ENCODE measurements at places on chromosomes 12 and 14.

GRCh38 chr14:100213587-100213955 lies 25.4 kb upstream of the YY1 start:
- no peak for DNase-seq

DNA sequence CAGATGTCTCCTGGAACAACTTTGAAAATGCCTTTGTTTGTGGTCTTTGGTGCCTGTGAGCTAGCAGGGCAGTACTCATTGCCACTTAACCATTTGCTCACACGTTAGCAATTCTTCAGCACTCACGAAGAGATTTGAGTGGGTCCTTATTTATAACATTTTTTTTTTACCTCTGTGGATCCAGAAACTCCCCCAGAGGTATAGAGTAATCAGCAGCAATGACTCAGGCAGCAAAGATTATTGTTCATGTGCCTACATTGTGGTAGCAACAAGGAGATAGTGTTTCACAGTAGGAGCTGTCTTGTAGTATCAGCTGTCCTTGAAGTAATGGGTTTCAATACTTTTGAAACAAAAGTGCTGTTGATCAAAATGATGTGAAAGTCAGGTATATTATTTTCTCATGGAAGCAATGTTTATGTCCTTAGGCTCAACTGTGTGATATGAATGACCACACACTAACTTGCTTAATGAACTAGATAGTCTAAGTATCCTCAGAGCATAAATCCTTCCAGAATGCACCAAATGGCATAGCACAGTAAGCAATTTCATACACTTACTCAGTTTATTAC lies 304.1 kb downstream of the EGLN3 start:
- DNase-seq, result no peak

GRCh38 chr14:22836301-22837113 lies at the start of gene MMP14:
Gene MMP14 (plus strand): TSS chr14:22836585. CDS start chr14:22836818, 233 bp downstream.
- no peak for DNase-seq

DNA sequence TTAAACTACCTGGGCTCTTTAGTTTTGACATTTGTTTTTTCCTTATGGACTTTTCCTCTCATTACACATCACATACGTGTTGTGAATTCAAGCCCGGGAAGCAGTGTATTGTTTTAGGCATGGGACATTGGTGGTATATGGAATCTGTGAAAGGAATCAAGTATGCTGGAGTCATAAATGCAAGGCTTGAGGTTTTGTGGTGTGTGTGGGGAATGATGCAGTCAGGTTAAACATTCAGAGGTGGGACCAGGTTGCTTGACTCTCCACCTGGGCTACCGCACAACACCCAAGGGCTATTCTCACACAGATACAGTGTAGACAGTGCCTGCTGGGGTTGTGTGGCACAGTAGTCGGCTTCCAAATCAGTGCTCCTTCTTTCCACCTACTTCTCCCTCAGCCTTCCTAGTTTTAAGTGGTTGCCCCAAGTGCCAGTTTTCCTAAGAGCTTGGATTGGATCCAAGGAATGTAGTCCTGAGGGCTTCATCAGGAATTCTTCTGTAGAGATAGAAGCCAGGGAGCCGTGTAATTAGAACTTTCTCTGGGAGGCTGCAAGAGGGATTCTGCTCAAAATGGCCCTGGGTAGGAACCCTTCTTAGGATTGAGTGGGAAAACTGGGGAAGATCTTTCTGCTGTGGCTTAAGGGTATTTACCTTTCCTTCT lies 243.7 kb downstream of the C12orf75 start:
- no peak for DNase-seq

- no peak for DNase-seq
Observed at GRCh38 chr14:74349757-74350156, 1.5 kb downstream of the VRTN start.

DNA sequence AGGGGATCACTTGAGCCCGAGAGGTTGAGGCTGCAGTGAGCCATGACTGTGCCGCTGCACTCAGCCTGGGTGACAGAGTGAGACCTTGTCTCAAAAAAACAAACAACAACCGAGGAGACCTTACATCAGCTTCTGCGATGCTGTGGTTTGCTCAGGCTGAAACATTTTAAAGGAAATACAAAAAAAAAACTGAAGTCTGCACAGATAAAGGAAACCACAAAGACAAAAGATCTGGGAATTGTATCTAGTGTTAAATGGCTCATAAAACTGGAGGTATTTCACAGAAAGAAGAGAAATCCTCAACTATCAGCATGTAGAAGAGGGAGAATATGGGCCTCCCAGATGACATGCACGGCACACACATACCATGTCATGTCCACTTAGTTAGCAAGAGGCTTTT lies 60.3 kb upstream of the VPS33A start:
- DNase-seq, result no peak

DNA sequence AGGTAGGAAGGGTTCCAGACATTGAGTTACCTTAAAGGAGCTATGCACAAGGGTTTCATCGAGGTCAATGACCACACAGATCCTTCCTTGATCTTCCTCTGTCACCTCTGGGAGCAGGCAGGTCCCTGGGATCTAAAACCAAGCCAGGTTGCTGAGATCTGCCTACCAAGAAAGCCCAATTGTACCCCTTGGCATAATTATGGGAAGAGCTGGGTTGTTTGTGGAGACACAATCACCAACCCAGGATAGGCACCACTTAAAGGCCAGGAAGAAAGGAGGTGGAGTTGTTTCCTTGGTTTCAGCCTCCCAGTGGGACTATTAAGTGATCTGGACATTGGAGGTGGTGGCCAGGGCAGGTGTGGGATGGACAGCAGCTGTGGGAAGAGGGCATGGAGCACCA lies 8.4 kb upstream of the AVIL start:
- no peak for DNase-seq

GRCh38 chr12:57731411-57732080 lies 7.0 kb downstream of the AGAP2 start:
- no peak for DNase-seq

DNA sequence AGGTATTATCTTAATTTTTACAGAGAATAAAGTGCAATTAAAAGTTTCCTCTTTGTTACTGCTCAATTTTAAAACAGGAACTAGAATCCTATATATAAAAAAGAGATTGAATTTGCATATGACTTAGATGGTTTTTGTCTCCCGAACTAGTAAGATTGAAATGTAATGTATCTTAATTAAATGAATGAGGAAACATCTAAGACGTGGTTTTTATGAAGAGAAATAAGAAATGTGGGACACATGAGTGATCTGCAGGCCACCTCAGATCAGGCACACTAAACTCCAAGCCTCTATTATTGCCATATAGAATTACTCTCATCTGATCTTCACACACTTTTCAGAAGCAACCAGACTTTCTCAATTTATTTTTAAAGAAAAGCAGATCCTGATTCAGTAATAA lies 158.6 kb downstream of the CPNE8 start:
- DNase-seq, result no peak

- no peak for DNase-seq
Observed at GRCh38 chr14:71115821-71116567, 208.7 kb downstream of the PCNX1 start.

DNA sequence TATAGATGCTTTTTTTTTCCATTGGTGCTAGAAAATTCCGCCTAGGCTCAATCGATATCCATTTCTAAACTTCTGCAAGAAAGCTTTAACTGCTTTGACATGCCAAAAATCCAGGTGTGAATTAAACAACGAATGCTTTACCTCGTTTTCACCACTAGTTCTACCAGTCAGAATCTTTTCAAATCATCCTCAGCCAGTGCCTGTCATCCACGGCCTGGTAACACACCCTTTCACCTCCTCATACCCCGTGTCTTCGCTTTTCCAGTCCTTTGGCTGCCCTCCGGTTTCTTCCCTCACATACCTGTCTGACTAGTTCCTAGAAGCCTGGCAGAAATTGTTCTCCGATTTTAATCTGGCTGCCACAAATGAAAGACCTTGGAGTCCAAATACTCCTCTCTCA lies 1.4 kb upstream of the PHC1 start:
- DNase-seq, result peak; percentile 56

- DNase-seq, result no peak
Observed at GRCh38 chr12:93671044-93671443, 6.1 kb upstream of the CRADD start.

- DNase-seq, result no peak
Observed at GRCh38 chr12:84702001-84702400, 210.6 kb downstream of the SLC6A15 start.

All from natural killer cell (primary cell).